Stimulated activated CD8-positive, alpha-beta memory T cell treated with anti-CD3 and anti-CD28 coated beads, Interleukin-4, amount 100 ng/mL, for 4 hours (primary cell): ENCODE measurements at places on chromosomes 3 and 15.

GRCh38 chr15:63211092-63211490 lies 21.7 kb downstream of the RAB8B start:
- no peak for DNase-seq

GRCh38 chr3:73511571-73512525 lies 112.9 kb downstream of the PDZRN3 start:
- DNase-seq, result no peak

- DNase-seq, result no peak
Measured at GRCh38 chr15:31453558-31454318, 127.1 kb downstream of the KLF13 start.

DNA sequence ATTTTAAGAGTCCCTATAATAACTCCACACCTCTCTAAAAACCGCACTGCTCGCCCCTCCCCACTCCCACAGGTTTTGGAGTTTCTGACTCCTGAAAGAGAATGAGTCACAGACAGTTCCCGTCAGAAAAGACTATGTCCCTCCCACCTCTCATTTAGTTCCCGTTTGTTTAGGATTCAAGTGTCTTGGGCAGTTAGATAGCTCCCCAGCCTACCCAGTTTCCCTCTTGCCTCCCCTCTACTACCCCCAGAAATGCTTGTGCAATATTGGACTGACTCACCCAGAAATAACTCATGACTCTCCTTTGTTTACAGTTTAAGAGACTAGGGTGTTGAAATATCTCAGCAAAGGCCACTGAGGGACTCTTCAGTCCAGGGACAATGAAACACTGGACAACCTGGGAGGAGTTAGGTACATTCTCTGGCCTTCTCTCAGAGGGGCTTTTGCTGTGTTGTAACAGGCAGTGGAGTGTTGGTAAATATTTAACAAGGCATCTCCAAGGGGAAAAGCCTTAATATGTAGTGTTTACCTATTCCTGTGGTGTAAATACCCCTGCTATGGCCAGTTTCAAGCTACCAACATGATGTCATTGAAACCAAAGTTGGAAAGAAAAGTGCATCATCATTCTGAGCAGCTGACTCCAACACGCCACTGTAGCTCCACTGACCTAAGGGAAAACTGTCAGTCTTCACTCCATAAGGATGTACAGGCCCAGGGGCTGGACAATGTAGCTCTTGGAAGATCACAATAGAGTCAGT lies 96.1 kb upstream of the CHD2 start:
- DNase-seq, result peak; percentile 40

- DNase-seq, result no peak
Measured at GRCh38 chr3:150222691-150223489, 185.2 kb upstream of the TSC22D2 start.
